ENCODE measurements at places on chromosomes 16 and 17. TPM values are rescaled to one million over a fixed set of nuclear protein-coding genes. Genes with fewer than 3 reads are reported as not detected.

SHISA6 gene
- 0.27 TPM for polyA plus RNA-seq

CHTF8 gene
- 18.7 TPM for polyA plus RNA-seq

PRDM7 gene
- not detected for polyA plus RNA-seq

ALOX15B gene
- polyA plus RNA-seq, result 1.4 TPM

KRT33A gene
- polyA plus RNA-seq, result not detected

CBX4 gene
- polyA plus RNA-seq, result 10.9 TPM

GPR139 gene
- polyA plus RNA-seq, result not detected

COX10 gene
- polyA plus RNA-seq, result 17.8 TPM

MAFG gene
- 23.6 TPM for polyA plus RNA-seq

SOX8 gene
- 0.65 TPM for polyA plus RNA-seq

KRTAP9-8 gene
- not detected for polyA plus RNA-seq

HSD17B2 gene
- not detected for polyA plus RNA-seq

EXOC3L1 gene
- 7.0 TPM for polyA plus RNA-seq

KRT25 gene
- not detected for polyA plus RNA-seq

CD300LB gene
- not detected for polyA plus RNA-seq

CD300A gene
- 0.72 TPM for polyA plus RNA-seq

BPTF gene
- polyA plus RNA-seq, result 20.2 TPM

MAPT gene
- 15.6 TPM for polyA plus RNA-seq

NRN1L gene
- polyA plus RNA-seq, result 1.7 TPM

NDUFAB1 gene
- polyA plus RNA-seq, result 605 TPM

TOM1L2 gene
- 129 TPM for polyA plus RNA-seq

TAT gene
- not detected for polyA plus RNA-seq

KRTAP17-1 gene
- polyA plus RNA-seq, result not detected

DNAH9 gene
- not detected for polyA plus RNA-seq

MYH1 gene
- not detected for polyA plus RNA-seq

NUPR1 gene
- 64.9 TPM for polyA plus RNA-seq

GAS2L2 gene
- polyA plus RNA-seq, result not detected

SERPINF2 gene
- polyA plus RNA-seq, result 0.65 TPM

C16orf95 gene
- 2.4 TPM for polyA plus RNA-seq

KRTAP4-3 gene
- not detected for polyA plus RNA-seq

TBC1D3E gene
- not detected for polyA plus RNA-seq

TMEM100 gene
- 4.1 TPM for polyA plus RNA-seq

C16orf89 gene
- polyA plus RNA-seq, result 4.2 TPM

CORO7 gene
- 12.8 TPM for polyA plus RNA-seq

MEIOC gene
- not detected for polyA plus RNA-seq

YBX2 gene
- polyA plus RNA-seq, result 2.0 TPM

IL34 gene
- 0.82 TPM for polyA plus RNA-seq

NXN gene
- 8.6 TPM for polyA plus RNA-seq

PHOSPHO1 gene
- polyA plus RNA-seq, result 1.3 TPM

HBQ1 gene
- polyA plus RNA-seq, result not detected

POLR3E gene
- 36.0 TPM for polyA plus RNA-seq

KRTAP4-7 gene
- polyA plus RNA-seq, result not detected

AGRP gene
- not detected for polyA plus RNA-seq

CALB2 gene
- 0.86 TPM for polyA plus RNA-seq

CD300C gene
- polyA plus RNA-seq, result 0.94 TPM

PPP1R1B gene
- polyA plus RNA-seq, result 2.5 TPM

TBC1D26 gene
- polyA plus RNA-seq, result not detected

CLDN6 gene
- polyA plus RNA-seq, result 0.04 TPM

P2RX5 gene
- 13.1 TPM for polyA plus RNA-seq

MILR1 gene
- polyA plus RNA-seq, result 1.7 TPM

TMEM235 gene
- not detected for polyA plus RNA-seq

GPR142 gene
- polyA plus RNA-seq, result not detected

RNF213 gene
- polyA plus RNA-seq, result 23.1 TPM

ZNF785 gene
- 3.0 TPM for polyA plus RNA-seq

KRT20 gene
- not detected for polyA plus RNA-seq

Data from heart left ventricle (tissue), 16 donors.